ENCODE measurements at places on chromosomes 1 and 21.

DNA sequence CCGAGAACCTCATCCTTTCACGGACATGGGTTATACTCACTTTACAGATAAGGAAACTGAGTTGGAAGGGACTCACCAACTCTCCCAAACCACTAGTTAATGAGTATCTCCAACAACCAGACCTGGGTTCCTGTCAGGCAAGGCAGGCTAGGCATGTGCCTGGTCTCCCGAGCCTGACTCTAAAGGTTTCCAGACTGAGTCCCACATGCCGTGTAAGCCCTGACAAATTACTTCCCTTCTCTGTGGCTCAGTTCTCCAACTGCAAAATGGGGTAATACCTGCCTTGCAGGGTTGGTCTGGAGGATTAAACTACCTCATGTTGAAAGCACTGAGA lies 34.3 kb downstream of the SSBP3 start:
- no peak for DNase-seq

GRCh38 chr21:44480200-44481053 lies 25.1 kb downstream of the LRRC3 start:
- no peak for DNase-seq

GRCh38 chr1:204418174-204419063 lies 6.8 kb upstream of the PPP1R15B start:
- no peak for DNase-seq

DNA sequence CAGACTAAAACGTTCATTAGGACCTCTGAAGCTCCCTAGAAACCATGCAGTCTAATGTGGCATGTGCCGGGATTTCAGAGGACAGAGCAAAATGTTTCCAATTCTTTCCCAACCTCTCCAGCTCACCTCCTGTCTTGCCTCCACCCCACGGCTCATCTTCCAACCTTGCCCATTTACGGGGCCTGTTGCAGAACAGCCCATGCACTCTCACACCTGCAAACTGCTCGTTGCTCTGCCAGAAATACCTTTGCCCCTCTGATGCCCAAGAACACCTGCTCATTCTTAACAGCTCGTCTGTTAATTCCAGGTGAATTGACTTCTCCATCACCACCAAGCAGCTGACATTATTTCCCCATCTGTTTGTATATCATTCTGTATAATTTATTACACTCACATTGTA lies 53.9 kb upstream of the LBR start:
- DNase-seq: no peak

GRCh38 chr1:22704440-22705067 lies 6.1 kb upstream of the EPHB2 start:
- peak; percentile 24 for DNase-seq

DNA sequence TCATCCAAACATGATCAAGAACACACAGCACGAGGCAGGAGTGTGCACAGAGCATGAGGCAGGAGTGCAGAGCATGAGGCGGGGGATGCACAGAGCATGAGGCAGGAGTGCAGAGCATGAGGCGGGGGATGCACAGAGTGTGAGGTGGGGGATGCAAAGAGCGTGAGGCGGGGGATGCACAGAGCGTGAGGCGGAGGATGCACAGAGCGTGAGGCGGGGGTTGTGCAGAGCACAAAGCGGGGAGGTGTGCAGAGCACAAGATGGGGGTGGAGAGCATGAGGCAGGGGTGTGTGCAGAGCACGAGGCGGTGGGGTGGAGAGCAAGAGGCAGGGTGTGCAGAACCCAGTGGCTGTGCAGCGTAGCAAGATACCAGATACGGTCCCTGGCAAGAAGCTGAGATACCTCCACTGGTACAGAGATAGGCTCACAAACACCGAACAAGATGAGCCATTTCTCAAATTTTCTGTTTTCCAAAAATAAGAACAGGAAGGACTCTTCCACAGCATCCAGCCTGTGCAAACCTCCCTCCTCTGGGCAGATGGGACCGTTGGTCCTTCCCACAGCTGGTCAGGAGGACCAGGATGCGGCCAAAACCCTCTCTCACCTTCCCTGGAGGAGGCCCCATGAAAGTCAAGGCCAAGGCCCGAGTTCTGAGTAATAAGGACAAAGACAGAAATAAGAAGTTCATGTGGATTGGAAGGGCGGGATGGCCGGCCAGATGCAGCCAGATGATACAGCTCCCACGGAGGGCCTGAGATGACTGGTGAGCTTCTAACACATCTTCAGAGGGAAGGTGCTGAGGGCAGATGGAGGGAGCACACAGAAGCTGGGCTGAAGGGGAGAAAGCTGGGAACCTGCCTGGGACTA lies 12.0 kb downstream of the SPATC1L start:
- no peak for DNase-seq

- no peak for DNase-seq
These were observed 69.3 kb downstream of the SLC25A24 start for GRCh38 chr1:108130794-108131193.

DNA sequence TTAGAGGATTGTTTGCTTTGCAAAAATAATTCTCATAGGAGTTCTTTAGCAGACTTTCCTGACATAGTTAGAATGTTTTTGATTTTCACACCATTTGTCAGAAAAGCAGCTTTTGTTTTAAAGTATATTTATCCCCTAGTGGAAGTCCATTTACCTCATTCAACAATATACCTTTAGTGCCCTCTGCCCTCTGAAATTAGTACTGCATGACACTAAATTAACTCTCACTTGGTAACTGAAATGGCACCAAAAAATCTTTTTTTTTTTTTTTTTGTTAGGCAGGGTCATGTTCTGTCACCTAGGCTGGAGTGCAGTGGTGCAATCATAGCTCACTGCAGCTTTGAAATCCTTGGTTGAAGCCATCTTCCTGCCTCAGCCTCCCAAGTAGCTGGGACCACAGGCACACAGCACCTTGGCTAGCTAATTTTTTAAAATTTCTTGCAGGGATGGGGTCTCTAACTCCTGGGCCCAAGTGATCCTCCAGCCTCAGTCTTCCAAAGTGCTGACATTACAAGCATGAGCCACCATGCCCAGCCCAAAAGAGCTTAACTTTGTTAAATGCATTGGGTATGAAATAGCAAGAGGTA lies 13.6 kb downstream of the LRRC42 start:
- DNase-seq: no peak

DNA sequence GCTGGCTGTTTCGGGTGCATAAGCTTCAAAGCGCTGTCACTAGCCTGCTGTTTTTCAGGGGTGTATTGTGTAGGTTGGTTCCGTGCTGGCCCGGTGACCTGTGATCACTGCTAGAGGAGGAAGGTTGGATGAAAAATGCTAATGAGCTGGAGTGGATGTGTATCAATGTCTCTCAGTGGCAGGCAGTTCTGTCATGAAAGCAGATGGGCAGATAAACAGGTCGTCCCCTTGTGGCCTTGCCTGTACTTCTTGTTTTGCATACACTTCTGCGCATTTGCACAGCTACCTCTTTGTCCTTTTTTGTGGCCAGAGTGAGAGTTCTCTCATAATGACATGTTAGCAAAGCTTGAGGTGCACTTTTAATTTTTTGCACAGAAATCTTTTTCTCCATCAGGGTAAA lies 2.9 kb downstream of the SELENON start:
- no peak for DNase-seq

- no peak for DNase-seq
These were observed 21.8 kb upstream of the CNIH3 start for GRCh38 chr1:224594360-224594759.

GRCh38 chr21:43321111-43321510 lies 105.8 kb downstream of the SIK1 start:
- no peak for DNase-seq

GRCh38 chr21:28738882-28739281 lies 253.8 kb downstream of the LTN1 start:
- DNase-seq: no peak

DNA sequence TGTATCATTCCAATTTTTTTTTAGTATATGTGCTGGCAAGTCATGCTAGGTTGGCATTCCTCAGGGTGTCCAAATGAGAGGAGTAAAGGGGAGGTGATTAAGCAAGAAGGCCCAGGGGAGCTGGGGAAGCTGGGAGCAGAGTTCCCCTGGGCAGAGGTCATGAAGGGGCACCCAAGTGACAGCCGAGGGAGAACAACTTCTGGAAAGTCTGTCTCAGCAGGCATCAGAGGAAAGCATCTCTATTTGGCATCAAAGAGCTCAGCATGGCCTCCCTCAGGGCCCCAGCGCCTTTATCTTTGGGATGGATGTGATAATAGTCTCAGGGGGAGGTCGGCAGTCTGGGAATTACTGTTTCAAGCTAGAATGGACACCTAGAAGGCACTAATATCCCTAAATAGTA lies 5.0 kb upstream of the ENO1 start:
- DNase-seq: no peak

Measured in stimulated activated CD8-positive, alpha-beta memory T cell treated with anti-CD3 and anti-CD28 coated beads, Interleukin-7, amount 100 ng/mL, for 1 hour (primary cell).